ENCODE measurements at places on chromosomes 2 and 18.

DNA sequence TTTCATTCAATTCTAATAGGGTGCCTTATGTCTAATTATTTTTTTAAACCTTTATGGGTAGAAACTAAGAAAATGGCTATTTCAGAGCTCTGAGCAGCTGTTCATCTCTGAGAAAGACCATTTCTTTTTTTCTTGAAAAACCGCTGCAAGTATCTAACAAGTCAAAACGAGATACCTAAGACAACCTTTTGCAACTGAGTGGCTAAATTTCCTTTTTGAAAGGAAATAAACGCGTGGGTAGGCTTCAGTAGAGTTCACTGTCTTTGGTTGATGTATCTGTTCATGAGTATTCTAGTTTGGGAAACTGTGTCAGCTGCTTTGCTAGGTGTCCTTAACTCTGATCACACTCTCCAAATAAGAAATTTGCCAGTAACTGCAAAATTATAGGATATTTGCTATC lies 104.3 kb upstream of the LINC00305 start:
- no peak for DNase-seq

- no peak for DNase-seq
These were observed 519.6 kb upstream of the HS6ST1 start for GRCh38 chr2:128838244-128838643.

DNA sequence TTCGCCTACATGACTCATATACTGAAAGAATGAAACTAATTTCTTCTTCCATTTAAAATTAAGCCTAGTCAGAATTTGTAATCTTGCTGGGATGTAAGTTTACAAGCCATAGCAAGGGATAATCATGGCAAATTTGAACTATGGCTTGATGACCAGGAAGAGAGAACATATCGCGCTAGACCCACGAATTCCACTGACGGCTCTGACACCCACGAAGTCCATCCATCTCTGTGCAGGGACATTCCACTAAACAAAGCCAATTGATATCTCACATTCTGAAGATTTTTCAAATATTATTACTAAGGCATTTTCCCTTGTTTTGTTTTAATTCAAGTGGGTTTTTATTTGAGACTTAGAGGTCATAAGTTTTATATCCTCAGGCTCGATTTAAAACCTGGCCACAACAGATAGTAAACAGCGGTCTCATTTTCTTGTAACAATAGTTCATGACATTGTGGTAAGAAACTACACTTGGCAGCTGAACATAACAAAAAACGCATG lies 113.0 kb downstream of the QPCT start:
- DNase-seq = no peak

DNA sequence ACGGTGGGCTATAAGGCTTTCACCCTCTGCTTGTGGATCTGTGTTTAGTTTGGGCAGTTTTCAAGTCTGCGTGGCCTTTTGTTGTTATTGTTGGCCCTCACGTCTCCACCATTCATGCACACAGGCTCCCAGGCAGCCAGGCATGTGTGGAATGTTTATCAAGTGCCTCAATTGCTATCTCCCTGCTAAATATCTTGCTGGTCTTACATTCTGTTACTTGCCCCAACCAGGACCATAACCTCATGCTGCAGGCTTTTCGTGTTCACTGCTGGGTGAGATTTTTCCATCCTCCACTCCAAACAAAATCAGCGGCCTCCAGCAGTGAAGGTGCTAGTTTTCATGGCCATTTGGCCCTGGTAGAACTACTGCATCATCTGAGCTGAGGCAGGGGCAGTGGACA lies 63.0 kb upstream of the DSC1 start:
- DNase-seq = no peak

DNA sequence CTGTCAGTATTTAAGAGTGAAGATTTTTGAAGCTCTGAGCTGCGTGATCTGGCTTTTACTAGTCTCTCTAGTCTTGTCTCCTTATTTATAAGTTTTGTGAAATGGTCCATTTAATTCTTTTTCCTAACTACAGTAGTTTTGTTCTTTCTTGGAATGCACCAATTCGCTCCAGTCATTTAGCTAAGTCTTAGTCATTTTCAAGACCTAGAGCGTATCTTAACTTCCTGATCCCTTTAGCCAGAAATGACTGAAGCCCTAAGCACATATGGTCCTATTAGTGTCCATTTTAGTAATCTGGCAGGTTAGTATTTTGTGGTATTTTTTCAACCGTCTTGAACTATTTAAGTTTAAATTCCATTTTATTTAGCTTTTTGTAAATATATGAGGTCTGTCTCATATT lies 3.6 kb downstream of the BIRC6 start:
- no peak for DNase-seq

GRCh38 chr2:190050001-190050400 lies 12.5 kb downstream of the MSTN start:
- DNase-seq = no peak

DNA sequence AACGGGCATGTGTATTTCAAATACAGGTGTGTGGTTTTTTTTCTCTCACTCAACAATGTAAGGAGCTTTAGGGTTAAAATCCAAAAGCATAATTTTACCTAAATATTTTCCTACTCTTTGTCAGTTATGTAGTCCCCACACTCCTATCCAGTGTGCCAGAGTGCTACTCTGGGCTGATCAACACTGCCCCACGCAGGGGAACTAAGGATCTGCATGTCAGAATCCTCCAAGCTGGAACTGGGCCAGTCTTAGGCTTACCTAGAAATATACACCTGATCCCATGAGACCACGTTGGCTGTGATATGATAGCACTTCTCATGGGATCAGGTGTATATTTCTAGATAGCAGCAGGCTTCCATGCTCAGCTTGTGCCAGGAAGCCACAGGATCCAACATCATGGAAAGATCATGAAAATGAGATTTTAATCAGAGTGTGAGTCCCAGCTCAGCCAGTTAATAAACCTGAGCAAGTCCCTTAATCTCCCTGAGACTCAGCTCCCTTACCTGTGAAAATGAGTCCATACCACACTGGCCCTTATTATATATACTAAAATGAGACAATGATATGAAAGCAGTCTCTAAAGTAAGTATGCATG lies 29.7 kb downstream of the CCDC141 start:
- DNase-seq = no peak

GRCh38 chr2:189498205-189498604 lies 56.9 kb downstream of the WDR75 start:
- DNase-seq = no peak

- DNase-seq = no peak
These were observed 1.1 kb upstream of the TMEM185B start for GRCh38 chr2:120224256-120224655.

- no peak for DNase-seq
These were observed 22.6 kb upstream of the AGAP1 start for GRCh38 chr2:235471186-235471747.

DNA sequence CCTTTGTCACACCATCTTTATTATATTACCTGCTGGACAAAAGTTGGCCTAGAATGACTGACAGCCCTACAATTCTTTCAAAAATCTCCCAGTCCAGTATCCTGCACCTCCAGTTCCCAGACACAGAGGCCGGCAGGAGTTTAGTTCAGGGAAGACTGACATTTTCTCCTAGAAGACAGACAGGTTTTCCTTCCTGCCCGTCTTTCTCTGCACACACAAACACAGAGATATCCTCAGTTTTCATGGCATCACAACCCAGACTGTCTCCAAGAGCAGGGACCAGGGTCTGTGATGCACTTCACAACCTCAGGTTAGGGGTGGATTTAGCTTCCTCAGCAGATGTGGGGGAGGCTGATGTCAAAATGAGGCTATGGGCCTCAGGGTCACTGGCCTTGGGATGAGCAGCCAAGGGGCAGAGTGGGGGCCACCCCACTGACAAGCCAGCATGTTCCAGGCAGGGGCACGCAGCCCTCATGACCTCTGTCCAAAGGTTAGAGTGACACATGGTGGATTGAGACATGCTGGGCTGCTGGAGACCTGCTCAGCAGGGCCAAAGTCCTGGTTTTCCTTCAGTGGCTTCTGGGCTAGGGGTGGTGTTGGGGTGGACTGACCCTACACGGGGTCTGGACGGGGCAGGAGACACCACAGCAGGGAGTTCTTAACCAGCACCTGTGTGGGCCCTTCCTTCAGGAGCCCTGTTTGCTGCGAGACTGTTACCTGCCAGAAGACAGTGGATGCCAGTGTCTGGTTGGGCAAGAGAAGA lies 70.5 kb downstream of the SFXN5 start:
- no peak for DNase-seq

GRCh38 chr2:179558010-179558934 lies 293.6 kb upstream of the SESTD1 start:
- DNase-seq = no peak

DNA sequence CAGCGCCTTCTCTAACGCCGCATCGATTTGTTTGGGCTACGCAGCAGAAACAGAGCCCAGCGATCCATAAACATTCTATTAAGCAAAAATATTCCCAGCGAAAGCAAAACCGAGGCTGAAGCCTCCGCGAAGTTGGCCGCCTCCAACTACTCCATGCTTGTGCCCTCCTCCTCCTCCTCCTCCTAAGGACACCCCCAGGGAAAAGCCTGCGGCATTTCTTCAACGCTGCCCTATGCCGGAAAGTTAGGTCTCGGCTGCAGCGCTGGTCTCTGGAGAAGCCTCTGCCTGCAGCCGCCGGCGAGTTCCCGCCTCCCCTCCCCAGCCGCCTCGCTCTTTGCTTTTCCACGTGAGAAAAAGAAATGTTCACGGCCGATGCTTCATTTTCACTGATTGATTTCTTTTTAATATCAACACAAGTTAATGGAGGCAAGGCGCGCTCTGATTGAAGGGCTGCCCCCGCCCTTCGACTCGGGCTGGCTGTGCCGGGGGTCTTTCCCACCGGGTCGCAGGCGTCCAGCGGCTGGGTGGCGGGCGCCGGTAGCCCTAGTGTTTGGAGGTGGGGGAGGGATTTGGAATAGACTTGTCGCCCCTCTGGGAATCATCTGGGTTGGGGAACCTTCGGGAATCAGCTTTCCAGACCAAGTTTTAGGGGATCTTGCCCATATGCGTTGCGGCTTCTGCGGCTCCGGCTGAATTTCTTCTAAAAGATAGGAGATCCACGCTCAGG lies 3.9 kb downstream of the NRP2 start:
- DNase-seq = no peak

DNA sequence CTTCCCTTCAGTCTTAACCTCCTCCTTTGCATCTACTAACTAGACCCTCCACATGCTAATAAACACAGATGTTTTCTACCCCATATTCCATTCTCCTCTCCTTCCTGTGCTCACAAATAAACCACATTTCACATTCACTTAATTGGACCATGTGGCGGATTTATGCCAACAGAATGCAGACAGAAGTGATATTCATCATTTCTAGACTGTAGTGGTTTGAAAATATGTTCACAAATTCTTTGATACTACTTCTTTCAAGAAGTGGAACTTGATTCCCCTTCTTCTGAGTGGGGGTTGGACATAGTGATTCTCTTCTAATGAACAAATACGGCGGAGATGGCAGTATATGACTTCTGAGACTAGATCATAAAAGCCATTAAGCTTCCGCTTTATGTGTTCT lies 73.5 kb upstream of the SPTBN1 start:
- DNase-seq = no peak

GRCh38 chr2:175576270-175576669 lies 394.8 kb upstream of the ATP5MC3 start:
- no peak for DNase-seq

GRCh38 chr18:46264255-46264654 lies 160.1 kb downstream of the HAUS1 start:
- no peak for DNase-seq

GRCh38 chr2:128502638-128503246 lies 184.1 kb upstream of the HS6ST1 start:
- no peak for DNase-seq

GRCh38 chr2:171225302-171225980 lies 64.7 kb upstream of the TLK1 start:
- DNase-seq = no peak

GRCh38 chr2:205619600-205619999 lies 62.7 kb upstream of the NRP2 start:
- no peak for DNase-seq

DNA sequence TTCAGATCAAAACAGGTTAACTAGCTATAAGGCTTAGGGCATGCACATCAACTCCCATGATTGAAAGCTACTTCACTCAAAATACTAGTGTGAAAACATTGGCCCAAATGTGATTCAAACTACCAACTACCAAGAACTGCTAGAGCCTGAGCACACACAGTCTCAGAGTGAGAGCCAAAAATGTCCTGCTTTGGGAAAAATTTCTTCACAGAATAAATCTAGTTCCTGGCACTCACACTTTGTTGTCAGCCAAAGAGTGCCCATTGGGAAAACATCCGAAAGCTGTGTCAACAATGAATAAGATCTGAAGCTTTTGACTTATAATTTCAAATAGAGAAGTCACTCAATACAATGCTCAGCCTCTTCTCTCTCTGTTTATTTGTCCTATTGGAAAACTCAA lies 182.7 kb downstream of the LRATD1 start:
- DNase-seq = no peak

All from hypothalamus (tissue), 51 donors.